ENCODE measurements at places on chromosomes 7 and 10. TPM values are rescaled to one million over a fixed set of nuclear protein-coding genes. Genes with fewer than 3 reads are reported as not detected.

Gene PPIF
- total RNA-seq = 163 TPM

Gene CREB5
- total RNA-seq = 2.4 TPM

Gene CALHM3
- total RNA-seq = not detected

Gene ZNF92
- total RNA-seq = 13.7 TPM

Gene NPY4R2
- total RNA-seq = not detected

Gene MINDY3
- 17.7 TPM for total RNA-seq

Gene HOXA3
- not detected for total RNA-seq

Gene GRM8
- total RNA-seq = not detected

Gene OR6V1
- not detected for total RNA-seq

Gene MOSPD3
- 9.7 TPM for total RNA-seq

Gene ODAD2
- 0.56 TPM for total RNA-seq

Gene GRM3
- total RNA-seq = not detected

Gene COL28A1
- total RNA-seq = not detected

Gene SPDYE16
- total RNA-seq = 0.14 TPM

Gene SPDYE5
- not detected for total RNA-seq

Gene ABCF2
- 85.2 TPM for total RNA-seq

Gene GSTO1
- total RNA-seq = 148 TPM

Gene SPAG6
- not detected for total RNA-seq

Gene DYDC2
- total RNA-seq = not detected

Gene GJD4
- not detected for total RNA-seq

Gene OR2A12
- total RNA-seq = not detected

Gene ADCYAP1R1
- total RNA-seq = not detected

Gene SMIM30
- total RNA-seq = 51.4 TPM

Gene NODAL
- not detected for total RNA-seq

Gene C10orf67
- 0.60 TPM for total RNA-seq

Gene SPDYE2B
- not detected for total RNA-seq
